ENCODE measurements at places on chromosomes 7 and 10. TPM values are rescaled to one million over a fixed set of nuclear protein-coding genes. Genes with fewer than 3 reads are reported as not detected.

GRCh38 chr7:127588697-127589482 is 679 bp downstream of the ARF5 start:
- peak; percentile 51 for DNase-seq

DNA sequence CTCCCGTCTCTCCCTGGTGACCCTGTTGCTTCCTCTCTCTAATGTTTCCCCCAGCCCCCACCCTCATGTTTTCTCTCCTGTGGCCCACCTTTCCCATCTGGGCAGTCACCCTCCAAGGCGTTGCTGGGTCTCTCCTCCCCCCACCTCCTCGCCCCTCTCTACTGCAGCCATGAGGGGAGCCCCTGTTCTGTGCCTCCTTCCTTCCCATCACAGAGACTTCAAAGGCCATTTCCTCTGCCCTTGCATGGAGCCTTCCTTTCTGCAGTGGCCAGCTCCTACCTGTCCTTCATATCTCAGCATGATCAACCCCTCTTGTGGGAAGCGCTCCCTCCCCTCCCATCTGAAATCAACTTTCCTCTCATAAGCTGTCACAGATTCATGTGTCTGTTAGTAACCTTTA is 194.0 kb upstream of the PRSS58 start:
- DNase-seq = no peak

- DNase-seq = no peak
Observed at GRCh38 chr10:95356190-95356955, 65.6 kb upstream of the PDLIM1 start.

DNA sequence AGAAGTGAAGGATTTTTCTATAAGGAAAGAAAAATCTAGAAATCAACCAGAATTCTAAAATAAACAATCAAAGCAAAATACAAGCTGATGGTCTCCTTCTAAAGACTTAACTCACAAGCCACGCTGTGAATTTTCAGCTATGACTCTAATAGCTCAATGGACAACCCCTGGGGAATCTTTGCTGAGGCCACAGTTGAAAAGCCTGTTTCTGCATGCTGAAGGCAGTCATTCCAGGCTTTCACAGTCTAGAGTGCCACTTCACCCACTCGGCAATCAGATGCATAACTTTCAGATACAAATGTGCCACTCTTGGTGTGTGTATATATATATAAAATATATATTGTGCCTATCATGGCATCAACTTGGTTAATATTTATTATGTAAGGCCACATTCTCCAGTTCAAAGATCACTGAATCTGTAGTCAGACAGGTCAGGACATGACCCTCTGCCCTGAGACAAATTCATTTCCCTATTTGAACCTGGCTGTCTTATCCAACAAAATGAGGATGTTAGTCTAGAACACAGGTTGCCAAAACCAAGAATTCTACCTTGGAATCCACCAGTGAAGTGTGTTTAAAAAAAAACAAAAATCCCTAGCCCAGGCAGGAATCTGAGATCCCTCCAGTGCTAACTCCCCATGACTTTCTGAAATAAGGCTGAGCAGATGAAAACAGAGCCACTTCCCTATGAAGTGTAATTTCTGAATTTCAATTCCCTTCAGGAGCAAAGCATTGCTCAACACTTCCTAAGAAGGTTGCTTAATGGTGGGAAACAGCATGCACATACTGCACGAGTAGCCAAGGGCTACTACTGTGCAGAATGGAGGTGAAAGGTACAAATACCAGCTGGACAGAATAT is 9.9 kb downstream of the LIPA start:
- no peak for DNase-seq

DNA sequence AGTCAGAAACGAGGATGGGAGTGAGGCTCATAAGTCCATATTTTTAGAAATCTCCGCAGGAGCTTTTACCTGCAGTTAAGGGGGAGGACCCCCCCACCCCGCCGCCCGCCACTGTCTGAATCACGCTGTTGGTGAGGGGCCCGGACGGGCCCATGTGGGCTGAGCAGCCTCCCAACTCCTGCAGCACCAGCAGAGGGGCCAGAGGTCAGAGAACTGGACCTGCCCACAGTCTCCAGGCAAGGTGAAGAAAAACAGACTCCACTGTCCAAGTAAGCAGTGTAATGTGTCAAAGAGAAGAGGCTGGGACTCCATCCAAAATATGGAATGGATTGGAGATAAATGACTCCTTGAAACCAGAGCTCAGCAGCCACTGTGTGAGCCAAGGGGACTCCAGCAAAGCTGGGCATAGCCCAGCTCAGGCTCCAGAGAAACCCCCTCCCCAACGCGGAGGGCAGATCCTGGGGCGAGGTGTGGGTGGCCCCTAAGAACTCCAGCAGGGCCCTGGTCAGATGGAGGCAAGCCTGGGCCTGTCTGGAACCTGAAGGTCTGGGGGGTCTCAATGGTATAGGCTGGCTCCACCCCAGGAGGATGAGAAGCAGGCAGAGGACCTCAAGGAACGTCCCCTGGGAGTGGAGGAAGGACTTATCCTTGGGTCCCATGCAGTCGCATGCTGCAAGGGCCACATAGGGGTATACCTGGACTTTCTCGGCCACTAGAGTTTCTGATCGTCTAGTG is 128.5 kb upstream of the TNS3 start:
- no peak for DNase-seq

GRCh38 chr7:289209-289755 is 688 bp upstream of the FOXL3 start:
- no peak for DNase-seq

DNA sequence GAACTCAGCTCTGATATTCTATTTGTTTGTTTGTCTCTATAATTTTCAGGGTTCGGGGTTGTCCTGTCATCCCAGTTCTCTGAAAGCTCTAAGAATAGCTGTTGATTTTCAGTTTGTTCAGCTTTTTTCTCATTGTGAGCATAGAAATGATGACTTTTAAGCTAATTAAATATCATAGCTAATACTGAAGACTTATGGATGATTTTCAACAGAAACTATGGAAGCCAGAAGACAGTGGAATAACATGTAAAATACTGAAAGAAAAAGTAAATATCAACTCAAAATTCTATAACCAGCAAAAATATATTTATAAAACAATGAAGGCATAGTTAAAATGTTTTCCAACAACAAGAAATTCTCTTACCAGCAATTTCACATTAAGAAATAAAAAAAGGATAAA is 96.4 kb upstream of the ETV1 start:
- no peak for DNase-seq

Gene COL17A1
- total RNA-seq = 0.49 TPM

Gene UCMA
- total RNA-seq = not detected

Gene TUBB8
- not detected for total RNA-seq

Gene LDB3
- total RNA-seq = 4.9 TPM

Gene SH2D4B
- total RNA-seq = not detected
